Astrocyte of the hippocampus (primary cell): ENCODE measurements at places on chromosomes 5 and 9.

DNA sequence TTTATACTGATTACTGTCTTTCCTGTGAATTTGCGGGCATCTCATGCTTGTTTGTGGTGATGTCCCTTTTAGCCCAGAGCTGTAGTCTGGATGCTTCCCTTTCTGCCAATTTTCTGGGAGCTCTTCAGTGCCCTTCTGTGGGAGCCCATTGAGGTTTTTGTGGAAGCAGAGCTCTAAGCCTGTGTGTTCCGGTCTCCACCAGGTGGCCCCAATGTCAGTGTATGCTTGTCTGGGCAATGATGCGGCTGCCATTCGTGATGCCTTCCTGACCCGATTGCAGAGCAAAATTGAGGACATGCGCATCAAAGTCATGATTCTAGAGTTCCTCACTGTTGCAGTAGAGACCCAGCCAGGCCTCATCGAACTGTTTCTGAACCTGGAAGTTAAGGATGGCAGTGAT, 35.1 kb downstream of the SH3GLB2 start:
- DNase-seq, result no peak

GRCh38 chr5:14587150-14587549, 5.6 kb downstream of the OTULINL start:
- no peak for DNase-seq

- no peak for DNase-seq
Measured at GRCh38 chr5:135605221-135605620, 26.4 kb upstream of the CXCL14 start.

GRCh38 chr9:103837940-103838339, 256.2 kb upstream of the SMC2 start:
- no peak for DNase-seq

GRCh38 chr9:89943309-89943708, 338.5 kb downstream of the GADD45G start:
- DNase-seq, result no peak

DNA sequence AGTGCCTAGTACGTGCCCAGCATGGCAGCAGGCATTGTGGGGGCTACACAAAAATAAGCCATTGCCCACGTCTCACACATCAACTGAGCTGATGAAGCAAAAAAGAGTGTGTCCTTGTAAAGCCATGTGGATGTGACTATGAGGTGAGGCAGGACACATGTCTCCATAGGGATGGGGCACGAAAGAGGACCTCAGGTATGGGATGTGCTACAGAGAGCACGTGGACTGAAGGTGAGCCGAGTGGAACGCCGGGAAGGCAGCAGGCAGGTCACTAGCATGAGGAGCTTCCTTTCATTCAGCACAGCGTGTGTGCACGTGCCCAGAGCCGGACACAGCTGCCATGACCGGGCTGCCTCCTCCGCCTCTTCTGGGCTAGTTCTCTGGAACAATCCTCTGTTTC, 429.8 kb downstream of the SPOCK1 start:
- no peak for DNase-seq

DNA sequence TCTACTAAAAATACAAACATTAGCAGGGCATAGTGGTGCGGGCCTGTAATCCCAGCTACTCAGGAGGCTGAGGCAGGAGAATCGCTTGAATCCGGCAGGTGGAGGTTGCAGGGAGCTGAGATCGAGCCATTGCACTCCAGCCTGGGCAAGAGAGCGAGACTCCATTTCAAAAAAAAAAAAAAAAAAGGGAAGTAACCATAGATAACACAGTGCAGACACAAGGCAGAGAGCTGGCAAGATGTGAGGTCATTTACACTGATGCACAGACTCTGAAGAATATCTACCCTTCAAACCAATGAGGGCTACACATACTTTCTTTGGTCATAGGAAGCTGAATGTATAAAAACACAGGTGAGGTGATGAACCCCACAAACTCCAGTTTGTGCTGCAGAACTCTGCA, 131.9 kb downstream of the DCP2 start:
- no peak for DNase-seq

DNA sequence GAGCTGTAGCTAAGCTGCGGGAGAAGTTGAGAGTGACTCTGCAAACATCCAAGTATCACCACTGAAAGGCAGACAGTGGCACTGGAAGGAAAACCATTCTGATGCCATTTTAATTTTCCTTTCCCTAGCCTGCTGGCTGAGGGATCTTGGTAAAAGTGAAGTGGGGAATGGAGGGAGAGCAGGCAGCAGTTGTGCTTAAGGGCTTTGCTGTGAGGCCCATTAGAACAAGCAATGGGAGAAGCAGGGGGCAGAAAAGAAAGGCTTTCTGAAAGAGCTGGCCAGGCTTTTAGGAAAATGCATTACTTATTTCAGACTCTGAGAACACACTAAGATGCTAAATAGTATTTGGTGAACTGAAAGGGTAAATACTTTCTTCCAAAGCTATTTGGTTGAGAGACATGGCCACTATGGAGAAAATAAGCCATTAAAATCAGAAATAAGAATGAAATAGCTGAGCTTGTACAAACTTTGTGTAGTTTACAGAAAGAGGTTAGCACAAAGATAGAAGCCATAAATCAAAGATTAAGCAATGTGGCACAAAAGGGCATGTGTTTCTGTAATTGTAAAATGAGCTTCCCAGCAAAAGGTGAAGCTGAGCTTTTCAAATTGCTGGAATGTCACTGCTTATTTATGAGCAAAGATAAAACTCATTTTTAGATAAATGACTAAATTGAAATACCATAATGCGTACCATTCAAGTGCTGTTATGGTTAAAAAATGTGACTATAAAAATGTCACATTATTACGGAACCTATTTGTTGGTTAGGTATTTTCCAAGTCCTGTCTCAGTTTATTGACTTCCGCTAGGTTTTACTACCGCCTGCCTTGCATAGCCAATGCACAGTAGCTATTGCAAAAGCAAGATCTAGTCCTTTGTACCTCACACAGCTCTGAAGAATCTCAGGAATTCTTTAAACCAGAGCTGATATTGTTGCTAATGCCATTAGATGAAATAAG, 20.8 kb downstream of the SNCAIP start:
- DNase-seq, result peak; percentile 49

DNA sequence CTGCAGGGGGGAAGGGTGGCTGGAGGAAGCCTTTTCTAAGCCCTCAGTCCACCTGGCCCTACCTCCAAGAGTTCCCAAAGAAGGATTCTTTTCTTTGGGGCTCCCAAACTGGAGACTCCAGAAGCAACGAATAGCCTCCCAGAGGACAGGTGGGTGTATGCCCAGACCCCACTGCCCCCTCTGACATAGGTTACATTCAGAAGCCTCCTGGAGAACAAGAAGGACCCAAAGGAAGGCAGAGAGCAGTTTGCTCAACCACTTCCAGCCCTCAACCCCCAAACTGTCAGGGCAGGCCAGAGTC, 10.3 kb downstream of the HK3 start:
- DNase-seq, result no peak

GRCh38 chr5:79663212-79663611, 26.4 kb upstream of the CMYA5 start:
- DNase-seq, result no peak

DNA sequence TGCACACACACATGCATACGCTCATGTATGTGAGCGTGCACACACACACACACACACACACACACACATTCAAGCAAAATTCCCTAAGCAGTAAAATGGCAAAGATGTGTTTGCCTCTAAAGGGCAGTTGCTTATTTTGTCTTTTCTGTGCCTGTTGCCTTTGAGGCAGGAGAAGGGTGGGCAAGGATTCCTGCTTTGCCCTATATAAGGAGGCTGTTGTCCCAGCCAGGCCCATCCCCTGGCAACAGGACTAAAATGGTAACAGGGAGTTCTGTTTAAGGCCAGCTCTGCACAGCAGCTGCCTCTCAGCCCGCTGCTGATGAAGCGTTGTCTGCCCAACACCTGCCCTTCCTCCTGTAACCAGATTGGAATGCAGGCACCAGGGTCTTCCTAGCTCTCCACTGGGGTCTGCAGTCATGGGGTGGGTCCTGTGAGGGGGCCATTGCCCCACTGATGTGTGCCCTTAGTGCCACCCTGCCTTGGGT, 64.4 kb downstream of the PPARGC1B start:
- DNase-seq, result no peak

- no peak for DNase-seq
Measured at GRCh38 chr5:50969151-50970031, 303.0 kb downstream of the PARP8 start.

DNA sequence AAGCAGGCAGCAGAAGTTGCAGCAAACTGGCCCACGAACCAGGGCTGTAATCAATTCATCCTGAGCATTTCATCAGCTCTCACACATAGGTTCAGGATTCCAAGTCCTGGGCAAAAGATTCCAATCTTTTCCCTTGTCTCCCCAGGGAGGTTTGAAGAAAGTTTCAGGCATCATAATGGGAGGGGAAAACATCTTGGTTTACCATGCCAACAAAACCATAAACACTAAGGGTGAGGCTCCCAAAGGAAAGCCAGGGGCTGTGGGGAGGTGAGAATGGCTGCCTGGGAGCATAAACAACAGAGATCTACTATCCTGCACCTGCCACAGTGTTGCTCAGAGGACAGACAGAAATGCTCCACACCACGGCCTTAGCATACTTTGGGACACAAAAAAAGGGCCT, 94.6 kb downstream of the SH3TC2 start:
- DNase-seq, result no peak

- no peak for DNase-seq
Measured at GRCh38 chr9:88972401-88972800, 18.9 kb upstream of the S1PR3 start.

DNA sequence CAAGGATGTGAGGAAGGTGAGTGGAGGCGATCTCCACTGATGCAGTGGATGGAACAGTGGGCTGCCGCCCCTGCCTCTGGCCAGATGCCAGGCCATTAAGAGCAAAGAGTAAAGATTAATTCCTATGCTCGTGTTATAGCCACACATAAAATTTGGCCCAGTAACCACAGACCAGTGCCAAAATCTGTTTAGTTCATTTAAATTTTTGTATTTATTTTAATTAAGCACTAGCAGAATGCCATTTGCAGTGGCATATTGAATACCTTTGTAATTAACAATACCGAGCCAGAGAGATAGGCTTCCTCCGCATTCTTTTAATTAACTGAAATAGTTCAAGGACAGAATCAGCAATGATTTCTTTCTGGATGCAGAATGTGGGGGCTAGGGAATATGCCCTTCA, 179.8 kb downstream of the MED10 start:
- DNase-seq, result no peak

GRCh38 chr5:103476811-103477210, 85.8 kb downstream of the NUDT12 start:
- no peak for DNase-seq

DNA sequence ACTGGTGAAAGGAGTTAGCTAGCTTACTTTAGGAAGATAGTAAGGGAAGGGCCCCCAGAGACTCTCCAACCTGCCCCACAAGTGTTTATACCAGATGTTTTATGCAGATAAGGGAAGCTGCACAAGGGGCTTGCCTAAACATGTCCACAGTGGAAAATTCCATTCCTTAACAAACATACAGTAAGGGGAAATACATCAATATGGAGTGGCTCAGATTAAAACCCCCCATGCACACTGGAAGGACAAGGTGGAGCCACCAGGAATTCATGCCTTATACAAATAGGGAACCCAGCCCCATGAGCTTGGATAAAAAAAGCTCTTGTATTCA, 106.3 kb upstream of the GPBP1 start:
- peak; percentile 11 for DNase-seq

DNA sequence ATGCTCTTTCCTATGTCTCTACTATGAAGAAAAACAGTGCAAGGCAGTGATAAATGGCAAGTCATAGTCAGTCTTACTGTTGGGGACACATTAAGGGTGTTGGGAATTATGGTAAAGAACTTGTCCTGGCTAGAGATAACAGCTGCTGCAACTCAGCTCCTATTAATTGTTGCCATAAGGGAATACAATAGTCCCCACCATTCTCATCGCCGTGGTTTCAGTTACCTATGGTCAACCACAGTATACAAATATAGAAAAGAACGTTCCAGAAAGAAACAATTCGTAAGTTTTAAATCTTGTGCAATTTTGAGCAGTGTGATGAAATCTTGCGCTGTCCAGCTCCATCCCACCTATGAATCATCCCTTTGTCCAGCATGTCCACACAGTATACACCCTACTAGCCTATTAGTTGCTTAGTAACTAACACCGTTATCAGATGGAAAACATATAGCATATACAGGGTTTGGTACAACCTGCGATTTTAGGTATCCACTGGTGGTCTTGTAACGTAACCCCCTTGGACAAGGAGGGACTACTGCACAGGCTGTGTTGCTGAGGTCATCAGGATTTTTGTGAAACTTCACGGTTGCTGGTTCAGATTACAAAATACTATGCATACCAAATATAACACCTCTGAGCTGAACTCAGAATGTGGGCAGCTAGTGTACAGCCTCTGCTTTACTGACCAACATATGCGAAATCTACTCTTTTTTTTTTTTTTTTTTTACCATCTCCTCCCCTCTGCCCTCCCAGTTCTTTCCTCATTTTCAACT, 53.5 kb downstream of the ZFR start:
- DNase-seq, result peak; percentile 60
